Activated CD4-positive, alpha-beta T cell treated with anti-CD3 and anti-CD28 coated beads, Interleukin-10, Interleukin-2, amounts not matched to agents 100 ng/mL and 50 ng/mL, durations not matched to agents 16 hours and 8 hours (primary cell): ENCODE measurements at places on chromosomes 16 and 17.
A peak's percentile ranks its signal among the peaks of the same experiment; 100 is the strongest.

DNA sequence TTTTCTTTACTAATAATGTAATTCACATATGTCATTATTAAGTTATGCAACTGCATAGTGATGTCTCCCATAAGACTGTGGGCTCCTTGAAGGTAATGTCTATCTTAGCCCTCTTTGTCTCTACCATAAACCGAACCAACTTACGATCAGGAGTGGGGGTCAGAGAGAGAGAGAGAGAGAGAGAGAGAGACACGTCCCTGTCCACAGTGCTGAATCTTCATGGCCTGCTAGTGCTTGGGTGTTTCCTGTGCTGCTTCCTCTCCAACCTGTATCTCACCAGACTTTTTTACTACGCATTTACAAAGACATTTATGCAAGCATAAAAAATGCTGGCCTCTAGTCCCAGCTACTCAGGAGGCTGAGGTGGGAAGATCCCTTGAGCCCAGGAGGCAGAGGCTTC, 52.2 kb upstream of the HAPSTR1 start:
- no peak for DNase-seq

GRCh38 chr17:63136369-63137012, 170.5 kb downstream of the TANC2 start:
- no peak for DNase-seq

- DNase-seq: no peak
Observed at GRCh38 chr16:83940630-83941378, 12.2 kb upstream of the OSGIN1 start.

DNA sequence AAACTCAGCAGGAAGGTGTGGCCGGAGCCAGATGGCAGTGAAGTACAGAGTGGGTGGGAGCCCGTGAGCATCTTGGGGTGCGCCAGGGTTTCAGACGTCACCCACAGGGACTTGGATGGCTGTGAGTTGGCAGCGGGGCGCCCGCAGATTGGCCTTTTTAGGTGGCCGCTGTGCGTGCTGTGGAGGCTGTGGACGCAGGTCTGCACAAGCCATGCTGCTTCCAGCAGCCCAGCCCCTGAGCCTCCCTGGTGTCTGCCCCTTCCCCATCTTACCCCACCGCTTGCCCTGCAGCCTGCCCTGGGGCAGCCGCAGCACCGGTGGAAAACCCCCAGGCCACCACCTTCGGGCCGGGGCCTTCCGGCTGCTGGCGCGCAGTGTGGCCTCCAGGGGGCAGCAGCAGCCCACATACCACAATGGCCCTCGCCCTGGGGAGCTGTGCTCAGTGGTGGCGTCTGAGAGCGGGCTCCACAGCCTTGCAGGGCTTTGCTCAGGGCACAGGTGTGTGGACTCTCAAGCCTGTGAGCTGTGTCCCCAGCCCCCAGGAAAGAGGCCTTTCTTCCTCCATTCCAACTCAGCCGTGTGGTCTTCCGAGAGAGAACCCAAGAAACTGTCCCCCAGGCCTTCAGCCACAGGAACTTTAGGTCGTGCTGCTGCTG, 11.8 kb downstream of the ENDOV start:
- peak; percentile 90 for DNase-seq

DNA sequence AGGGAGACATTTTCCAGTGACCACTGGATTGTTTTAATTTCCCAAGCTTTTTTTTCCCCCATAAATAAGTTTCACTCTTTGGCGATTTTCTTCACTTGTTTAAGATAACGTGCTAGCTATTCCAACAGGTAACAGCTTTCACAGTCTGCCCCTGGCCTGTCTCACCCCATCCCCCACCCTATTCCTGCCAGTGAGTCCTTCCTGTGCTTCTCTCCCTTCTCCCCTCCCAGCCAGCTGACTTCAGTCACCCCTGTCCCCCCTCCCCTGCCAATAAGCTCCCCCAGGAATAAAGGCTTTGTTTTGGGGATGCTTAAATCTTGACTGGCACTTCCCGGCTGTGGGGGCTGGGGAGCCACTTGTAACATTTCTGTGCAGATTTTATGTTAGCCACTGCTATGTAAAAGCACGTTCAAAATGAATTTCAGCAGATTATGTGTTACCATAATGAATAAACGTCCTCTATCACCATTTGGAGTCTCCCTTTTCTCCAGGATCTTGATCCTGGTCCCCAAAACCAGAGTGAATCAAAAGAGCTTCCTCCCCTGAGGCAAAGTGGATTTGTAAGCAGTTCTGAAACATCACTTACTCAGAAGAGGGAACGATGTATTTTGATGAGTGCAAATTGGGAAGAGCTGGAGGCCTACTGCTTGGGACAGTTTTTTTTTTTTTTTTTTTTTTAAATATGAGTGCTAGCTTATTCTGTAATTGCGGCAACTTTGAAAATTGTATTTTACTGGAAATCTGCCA, 58.2 kb downstream of the IGF2BP1 start:
- no peak for DNase-seq

- DNase-seq: no peak
Observed at GRCh38 chr17:79262624-79263023, 188.0 kb downstream of the ENGASE start.

- DNase-seq: no peak
Observed at GRCh38 chr17:50093807-50094206, 1.3 kb upstream of the PDK2 start.

DNA sequence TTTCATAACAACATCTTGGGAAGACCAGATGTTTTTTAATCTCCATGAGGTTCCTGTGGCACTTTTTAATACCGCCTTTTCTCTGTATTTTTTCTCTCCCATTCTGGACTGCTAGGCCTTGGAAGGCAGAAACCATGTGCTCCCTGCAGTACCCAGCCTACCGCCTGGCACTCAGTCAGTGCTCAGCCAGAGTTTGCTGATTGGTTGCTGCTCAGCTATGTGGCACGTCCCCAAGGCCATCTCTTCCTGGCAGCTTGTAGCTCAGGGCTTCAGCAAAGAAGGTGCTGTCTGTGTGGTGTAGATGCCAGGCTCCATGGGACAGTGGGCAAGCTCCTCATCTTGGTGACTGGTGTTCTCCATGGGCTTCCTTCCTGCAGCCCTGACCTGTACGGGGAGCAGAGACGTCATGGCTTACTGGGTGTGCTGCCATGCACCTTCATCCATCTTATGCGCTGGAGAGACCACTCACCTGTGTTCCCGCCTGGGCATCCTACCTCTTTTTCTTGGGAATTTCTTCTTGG, 86.7 kb downstream of the CLEC16A start:
- no peak for DNase-seq
